Right renal pelvis (tissue), 4 donors: ENCODE measurements at places on chromosomes 3 and 15. TPM values are rescaled to one million over a fixed set of nuclear protein-coding genes. Genes with fewer than 3 reads are reported as not detected.

- DNase-seq: no peak
Measured at GRCh38 chr15:94135486-94136147, 95.7 kb upstream of the MCTP2 start.

DNA sequence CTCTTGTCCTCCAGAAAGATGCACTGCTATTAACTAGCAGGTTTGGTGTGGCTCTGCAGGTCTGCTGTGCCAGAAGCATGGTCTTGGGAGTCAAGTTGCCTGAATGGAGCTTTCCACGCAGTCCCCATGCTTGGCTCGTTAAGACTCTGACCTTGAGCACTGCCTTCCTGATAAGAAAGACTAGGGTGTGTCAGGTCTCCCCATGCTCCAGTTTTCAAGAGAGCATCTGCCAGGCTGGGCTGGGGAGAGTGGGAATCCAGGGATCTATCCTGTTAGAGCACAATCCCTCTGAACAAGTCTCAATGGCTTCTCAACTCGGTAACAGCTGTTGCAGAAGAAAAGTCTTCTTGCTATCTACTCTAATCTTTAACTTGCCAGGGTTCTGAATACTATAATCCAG is 98.2 kb downstream of the TJP1 start:
- no peak for DNase-seq

DNA sequence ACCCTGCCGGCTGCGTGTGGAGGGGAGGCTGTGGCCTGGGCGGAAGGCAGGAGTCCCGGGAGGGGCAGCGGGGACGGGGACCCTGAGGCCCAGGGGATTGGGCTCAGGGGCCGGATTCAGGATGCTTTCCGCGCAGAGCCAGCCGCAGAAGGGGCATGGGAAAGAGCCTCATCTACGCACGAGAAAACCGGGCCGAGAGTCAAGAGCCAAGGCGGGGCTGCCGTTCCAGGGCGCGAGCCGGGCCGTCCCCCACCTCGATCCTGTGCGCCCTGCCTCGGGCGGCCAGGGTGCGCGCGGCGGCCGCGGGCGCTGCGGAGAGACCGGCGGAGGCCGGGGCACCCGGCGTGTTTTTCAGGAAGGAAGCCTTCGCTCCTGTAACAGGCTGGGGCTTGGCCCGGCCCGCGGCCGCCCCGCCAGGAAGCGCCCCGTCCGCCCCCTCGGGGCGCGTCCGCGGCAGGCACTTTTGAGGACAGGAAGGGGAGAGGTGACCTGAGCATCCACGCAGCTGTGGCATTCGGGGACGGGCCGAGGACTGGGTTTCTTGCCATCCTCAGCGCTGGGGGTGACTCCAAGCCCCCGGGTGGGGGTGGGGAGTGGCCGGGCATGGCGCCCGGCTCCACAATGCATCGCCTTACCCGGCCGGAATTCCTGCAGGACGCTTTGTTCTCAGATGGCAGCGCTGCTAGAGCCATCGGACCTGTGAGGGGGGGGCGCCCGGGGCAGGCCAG is 62.3 kb upstream of the GATA2 start:
- DNase-seq: no peak

DNA sequence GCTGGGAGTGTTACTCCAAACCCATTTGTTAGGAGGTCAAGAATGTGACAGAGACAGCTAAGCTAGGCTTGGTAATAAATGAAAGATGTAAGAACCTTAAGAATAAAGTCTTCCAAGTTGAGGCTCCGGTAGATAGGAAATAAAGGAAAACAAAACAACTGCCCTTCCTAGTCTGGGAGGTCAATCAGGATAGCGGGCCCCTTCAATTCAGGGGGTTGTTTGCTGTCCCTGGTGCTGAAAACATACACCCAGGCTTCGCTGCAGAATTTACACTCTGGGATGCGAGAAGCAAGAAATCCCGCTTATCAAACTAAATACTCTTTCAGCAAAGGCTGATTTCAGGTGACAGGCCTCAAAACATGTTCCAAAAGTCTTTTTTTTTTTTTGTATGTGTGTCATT is 393.4 kb downstream of the NTRK3 start:
- no peak for DNase-seq

DNA sequence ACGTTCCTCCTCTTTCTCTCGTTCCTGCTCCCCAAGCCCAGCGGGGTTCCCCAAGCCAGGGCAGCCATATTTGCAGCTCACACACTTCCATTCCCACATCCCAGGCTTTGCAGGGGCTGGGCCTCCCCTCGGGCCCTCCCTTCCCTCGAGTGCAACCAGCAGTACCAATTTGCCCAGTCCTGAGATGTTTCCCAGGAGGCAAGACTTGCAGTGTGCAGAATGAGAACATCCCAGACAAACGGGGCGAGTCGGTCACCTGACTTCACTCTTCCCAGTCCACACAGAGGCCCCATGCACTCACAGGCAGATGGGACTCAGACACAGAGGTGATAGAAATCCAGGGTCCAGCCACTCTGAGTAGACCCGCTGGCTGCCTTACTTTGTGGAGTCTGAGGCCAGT is 56.2 kb upstream of the SLC6A6 start:
- DNase-seq: no peak

GRCh38 chr3:49498239-49498638 is 28.2 kb downstream of the DAG1 start:
- DNase-seq: no peak

DNA sequence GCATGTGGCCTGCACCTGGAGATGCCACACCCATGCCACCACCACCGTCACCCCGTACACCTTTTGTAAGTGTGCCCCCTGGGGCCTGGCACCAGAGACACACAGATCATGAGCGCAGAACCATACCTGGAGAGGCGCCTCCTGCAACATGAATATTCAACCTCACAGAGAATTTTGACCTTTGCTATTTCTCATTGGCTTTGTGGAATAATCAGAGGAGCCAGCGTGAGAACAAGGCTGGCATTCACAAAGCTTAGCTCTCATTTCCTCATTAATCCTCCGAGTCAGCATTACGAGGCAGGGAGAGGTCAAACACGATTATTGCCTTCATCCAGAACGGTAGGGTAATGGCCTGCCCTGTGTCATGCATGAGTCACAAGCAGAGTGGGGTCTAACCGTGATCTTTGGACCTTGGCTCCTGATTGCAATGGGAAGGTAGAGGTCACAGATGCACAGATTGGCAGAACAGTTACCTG is 73.0 kb upstream of the POMGNT2 start:
- no peak for DNase-seq

DNA sequence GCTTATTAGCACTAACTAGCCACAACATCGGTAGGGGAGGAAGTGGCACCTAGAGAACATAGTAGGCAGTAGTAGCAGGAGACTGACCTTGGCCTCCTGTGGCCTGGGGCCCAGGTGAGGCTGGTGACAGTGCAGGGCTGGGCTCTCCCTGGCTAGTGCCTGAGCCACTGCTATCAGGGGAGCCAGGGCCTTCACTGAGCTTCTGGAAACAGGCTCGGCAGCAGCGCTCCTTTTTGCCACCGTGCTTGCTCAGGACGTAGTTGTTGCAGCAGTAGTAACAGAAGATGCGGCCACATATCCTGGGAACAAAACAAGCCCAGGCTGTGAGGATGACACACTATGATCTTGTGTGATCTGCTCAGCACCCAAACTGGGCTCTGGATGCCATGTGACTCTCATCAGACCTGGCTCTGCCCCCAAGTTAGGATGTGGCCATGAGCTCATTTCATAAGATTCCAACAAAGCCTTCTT is 15.1 kb downstream of the CXCR6 start:
- DNase-seq: no peak

GRCh38 chr15:86488046-86488445 is 408.4 kb downstream of the AGBL1 start:
- DNase-seq: no peak

- no peak for DNase-seq
Measured at GRCh38 chr3:42070524-42070923, 20.6 kb upstream of the TRAK1 start.

DNA sequence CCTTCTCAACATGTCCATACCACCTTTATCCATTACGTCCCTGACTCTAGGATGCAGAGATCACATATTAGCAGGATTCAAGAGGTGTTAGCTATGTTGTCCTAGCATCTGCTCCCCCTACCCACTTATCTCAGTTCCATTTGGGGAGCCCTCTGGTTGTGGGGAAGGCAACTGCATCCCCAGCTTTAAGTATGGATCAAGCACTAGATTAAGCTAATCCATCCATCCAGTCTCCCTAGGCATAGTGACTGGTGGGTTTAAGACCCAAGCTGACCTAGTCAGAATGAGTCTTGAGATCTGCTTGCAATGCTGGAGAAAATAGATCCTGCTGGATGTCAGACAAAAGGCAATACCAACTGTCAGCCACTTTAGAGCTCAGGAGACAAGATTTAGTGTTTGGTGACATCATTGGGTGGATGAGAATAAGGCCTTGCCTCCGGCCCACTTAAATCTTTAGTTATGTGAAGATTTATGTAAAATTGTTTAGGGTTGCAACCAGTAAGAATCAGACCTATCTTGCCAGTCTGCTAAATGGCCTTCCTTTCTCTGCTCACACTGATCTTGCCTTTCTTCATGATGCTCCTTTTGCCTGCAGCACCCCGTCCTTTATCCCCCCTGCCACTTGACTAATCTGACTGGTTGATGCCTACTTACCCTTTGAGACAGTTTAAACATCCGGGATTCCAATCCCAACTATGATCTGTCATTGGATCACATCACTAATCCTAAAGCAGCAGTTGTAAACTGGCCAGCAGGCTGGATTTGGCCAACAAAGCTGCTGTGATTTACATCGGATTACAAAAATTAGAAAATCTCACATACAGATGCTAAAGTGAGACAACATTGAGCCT is 2.1 kb upstream of the ISY1 start:
- no peak for DNase-seq

GRCh38 chr3:11238060-11238459 is 34.1 kb upstream of the ATG7 start:
- no peak for DNase-seq

DNA sequence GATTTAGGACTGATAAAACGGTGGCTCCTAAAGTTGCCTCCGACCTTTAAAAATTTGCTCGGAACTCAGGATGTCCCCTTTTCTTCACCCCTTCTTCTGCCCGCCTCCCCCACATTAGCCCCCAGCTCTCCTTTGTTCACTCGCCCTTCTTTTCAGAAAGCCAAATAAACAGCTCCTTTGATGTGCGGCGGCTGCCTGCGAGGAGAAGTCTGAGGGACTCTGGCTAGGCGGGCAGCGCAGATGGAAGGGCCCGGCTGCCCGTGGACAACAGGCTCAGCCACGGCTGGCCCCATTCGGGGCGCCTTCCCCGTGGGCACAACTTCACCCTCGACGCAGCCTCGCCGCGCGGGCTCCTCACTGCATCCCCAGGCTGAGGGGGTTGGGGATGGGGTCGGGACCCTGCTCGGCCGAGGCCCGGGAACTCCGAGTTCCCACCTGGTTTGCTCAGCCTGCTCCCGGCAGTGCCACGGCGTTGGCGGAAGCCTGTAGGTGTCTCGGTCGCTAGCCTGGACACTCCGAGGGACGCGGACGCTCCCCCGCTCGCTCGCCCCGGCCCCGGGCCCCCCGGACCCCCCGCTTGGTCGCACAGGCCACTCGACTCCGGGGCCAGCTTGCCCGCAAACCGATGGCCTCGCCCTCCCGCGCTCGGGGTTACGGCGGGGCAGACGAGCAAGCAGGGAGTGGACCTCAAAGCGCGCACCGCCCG is 897 bp upstream of the TLE3 start:
- DNase-seq: no peak

DNA sequence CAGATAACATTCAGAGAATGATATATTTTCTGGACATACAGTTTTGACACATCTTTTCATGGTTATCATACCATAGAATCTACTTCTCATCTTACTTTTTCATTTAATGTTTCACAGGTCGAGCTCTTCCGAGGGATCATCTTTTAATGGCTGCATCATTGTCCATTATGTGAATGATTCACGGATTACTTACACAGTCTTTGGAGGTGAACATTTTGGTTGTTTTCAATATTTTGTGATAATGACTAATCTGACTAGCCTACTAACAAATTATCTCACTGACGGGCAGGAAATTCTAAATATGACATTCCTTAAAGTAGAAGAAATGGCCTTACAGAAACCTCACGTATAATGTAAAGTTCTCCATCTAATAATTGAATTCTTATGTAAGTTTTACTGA is 209.1 kb upstream of the STRIT1 start:
- no peak for DNase-seq

DNA sequence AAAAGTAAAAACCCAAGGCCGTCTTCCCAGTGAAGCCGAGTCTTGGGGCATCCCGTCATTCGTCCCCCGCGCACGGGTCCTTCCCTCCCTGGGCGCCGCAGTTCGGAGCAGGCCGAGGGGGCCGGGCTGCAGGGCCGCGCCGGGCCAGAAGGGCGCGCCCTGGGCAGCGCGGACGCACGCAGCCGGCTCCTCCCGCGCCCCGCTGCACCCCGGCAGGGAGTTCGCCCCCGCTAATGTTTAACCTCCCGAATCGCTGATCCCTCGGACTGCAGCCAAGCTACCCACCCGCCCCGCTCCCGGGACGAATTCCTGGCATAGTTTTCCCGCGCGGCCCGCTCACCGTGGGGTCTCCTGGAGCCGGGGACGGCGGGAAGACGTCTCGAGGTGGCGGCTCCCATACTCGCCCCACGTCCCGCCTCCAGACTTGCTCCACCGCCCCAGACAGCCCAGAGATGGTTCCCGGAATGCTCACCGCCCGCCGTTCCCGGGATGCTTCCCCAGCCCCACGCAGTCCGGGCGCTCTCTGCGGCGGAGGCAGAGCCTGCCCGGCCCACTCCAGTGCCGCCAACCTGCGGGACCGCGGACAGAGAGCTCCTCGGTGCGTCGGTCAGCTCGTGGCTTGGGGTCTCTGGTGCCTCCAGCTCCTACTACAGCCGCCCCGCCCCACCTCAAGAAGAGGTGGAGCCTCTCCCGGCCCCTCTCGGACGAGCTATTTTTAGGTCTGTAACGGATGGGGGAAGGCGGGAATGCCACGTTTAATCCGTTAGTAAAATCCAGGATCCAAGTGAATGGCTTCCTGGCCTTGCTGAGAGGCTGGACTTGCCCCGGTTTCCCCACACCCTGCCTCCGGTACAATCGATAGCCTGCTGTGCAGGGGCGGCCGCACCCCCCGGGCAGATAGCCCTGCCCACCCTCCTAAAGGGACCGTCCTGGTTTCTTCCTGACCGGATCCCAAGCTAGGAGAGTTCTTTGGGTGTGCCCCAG is at the start of gene DZIP1L:
Gene DZIP1L (minus strand): TSS at position 621 of the 984 bp plus-strand sequence. CDS start 11,637 bp downstream, outside the sequence.
- DNase-seq: peak; percentile 58

DNA sequence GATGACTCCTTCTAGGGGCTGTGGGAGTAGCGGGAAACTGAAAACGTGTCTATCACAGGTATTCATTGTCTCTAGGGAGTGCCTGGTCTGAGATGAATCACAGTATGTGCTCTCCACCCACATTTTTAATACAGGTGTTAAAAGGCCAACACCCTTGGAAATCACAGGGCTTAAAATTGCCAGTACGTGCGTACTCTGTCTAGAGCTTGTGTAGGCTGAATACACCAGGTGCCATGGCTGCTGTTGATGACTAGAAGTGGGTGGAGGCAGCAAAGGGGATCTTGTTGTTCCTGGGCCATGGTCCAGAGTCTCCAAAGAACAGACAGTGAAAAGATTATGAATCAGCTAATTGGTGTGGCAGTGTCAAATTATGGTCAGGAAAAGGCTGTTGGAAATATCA is 35.1 kb upstream of the P3H2 start:
- DNase-seq: no peak

CFAP100 gene
- 1.2 TPM for polyA plus RNA-seq

CNTN4 gene
- polyA plus RNA-seq: 33.8 TPM

SRP14 gene
- 622 TPM for polyA plus RNA-seq

LIPH gene
- polyA plus RNA-seq: 1.2 TPM

LSMEM2 gene
- polyA plus RNA-seq: 0.75 TPM

RBP2 gene
- not detected for polyA plus RNA-seq

TRPM1 gene
- polyA plus RNA-seq: 0.25 TPM

CYP1A1 gene
- polyA plus RNA-seq: not detected

MYZAP gene
- 9.5 TPM for polyA plus RNA-seq
